ENCODE measurements at places on chromosomes 5 and 9.

DNA sequence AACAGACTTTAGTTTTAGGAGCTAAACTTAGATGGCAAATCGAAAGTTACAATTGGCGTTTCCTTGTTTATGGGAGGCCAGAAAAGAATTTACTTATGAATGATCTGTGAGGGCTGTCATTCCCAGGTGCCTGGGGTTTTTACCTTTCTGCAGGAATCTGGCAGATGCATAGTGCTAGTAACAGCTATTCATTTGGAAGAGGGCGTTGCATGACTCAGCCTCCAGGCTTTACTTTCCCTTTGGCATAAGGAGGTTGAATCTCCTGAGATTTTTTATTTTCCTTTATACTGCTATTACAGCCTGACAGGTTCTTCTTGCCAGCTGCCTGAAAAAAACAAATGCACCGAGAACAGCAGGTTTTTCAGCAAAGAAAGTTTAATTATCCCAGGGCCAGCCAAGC is 30.0 kb downstream of the CARD6 start:
- no peak for DNase-seq

- DNase-seq, result no peak
Observed at GRCh38 chr5:96195123-96195522, 233.5 kb upstream of the ELL2 start.

- no peak for DNase-seq
Observed at GRCh38 chr5:179607160-179607931, 16.1 kb downstream of the HNRNPH1 start.

DNA sequence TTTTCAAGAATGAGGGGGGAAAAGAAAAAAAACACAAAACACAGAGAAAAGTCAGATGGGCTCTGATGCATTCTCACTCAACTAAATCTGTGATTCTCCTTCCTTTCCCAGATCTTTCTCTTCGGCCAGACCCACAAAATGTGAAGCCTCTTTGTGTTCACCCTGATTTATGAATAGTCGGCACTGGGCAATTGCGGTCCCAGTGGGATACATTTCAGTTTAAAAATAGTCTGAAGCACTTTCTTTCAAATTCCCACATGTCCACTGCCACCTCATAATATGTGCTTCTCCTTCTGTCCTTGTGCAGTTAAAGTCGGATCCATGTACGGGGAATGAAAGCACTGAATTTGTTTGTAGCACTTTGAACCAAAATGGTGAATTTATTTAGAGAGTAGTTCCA is 995.4 kb upstream of the WWC1 start:
- DNase-seq, result no peak

GRCh38 chr5:14669975-14670374 is 5.5 kb downstream of the OTULIN start:
- DNase-seq, result no peak

GRCh38 chr5:39218482-39219402 is 621 bp downstream of the FYB1 start:
- no peak for DNase-seq

GRCh38 chr9:94879230-94879629 is 152.7 kb downstream of the AOPEP start:
- DNase-seq, result no peak

- DNase-seq, result no peak
Observed at GRCh38 chr5:168852329-168852728, 273.2 kb upstream of the PANK3 start.

GRCh38 chr9:137057545-137057944 is 3.7 kb upstream of the ENTPD2 start:
- no peak for DNase-seq

GRCh38 chr9:60545346-60545877 is 368.8 kb upstream of the SPATA31A5 start:
- no peak for DNase-seq

DNA sequence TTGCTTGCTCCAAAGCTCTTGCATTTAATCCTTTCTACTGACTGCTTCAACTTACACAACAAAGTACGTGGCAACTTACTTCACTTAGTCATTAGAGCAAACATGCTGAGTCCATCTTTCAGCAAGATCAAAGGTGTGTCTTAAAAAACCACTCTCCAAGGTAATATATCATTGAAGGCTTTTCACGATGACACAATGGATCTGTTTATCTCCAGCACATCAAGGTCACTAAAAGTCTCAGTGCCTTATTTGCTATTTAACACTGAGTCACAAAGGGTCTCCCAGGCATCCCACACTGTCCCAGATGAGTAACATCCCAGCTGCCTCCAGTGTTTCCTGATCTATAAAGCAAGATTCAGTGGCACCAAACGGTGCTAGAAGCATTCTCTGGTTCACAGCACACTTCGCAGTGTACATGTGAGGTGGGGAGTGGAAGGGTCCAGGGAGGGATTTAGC is 3.7 kb upstream of the CLK4 start:
- DNase-seq, result no peak

DNA sequence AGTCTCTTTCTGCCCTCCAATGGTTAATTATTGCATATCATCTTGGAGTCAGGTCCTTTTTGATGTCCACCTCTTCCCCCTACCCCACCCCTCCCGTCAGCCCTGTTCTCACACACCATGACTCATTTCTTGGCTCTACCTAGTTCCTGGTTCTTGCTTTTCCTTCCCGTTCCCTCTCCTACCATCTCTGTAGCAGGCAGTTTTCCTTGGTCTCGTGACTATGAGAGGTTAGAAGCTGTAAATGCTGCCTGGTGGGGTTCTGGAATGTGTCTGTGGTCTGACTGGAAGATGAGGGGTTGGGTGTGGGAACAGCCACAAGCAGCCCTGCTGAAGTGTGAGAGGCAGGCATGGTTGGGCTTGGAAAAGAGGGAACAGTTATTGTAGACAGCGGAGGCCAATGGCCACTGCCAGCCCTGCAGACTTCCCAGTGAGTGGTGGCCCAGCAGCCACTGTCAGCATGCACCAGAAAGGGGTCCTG is 18.2 kb downstream of the SLC22A5 start:
- DNase-seq, result no peak

DNA sequence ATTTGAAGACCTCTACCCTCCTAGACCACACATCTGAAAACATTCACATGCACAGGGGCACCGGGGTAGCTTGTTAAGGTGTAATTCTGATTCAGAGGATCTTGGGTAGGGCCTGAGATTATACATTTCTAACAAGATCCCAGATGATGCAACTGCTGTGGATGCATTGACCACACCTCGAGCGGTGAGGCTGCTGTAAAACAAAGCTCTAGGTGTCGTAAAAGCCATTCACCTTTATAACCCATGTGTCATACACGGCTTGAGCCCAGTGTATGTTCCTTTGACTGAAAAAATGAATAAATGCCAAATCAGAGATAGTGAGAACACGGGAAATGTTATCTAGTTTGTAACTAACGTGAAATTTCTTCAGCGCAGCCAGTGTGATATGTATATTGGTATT is 1578.2 kb upstream of the WWC1 start:
- no peak for DNase-seq

DNA sequence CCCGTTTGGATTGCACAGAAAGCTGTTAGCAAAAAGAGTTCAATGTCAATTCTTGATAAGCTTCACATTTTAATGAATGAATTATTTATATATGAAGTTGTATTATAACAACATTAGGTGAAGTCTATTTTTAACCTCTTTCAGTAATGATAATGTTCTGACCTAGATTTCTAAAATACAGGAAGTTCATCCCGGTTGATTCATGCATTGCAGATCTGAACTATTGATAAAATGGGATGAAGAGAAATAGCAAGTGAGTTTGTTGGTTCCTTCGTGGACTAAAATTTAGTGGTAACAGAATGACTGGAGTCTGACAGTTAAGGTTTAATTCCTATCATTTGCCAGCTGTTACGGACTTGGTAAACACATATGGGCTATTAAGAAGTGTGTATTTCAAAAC is 180.5 kb downstream of the PCSK1 start:
- no peak for DNase-seq

DNA sequence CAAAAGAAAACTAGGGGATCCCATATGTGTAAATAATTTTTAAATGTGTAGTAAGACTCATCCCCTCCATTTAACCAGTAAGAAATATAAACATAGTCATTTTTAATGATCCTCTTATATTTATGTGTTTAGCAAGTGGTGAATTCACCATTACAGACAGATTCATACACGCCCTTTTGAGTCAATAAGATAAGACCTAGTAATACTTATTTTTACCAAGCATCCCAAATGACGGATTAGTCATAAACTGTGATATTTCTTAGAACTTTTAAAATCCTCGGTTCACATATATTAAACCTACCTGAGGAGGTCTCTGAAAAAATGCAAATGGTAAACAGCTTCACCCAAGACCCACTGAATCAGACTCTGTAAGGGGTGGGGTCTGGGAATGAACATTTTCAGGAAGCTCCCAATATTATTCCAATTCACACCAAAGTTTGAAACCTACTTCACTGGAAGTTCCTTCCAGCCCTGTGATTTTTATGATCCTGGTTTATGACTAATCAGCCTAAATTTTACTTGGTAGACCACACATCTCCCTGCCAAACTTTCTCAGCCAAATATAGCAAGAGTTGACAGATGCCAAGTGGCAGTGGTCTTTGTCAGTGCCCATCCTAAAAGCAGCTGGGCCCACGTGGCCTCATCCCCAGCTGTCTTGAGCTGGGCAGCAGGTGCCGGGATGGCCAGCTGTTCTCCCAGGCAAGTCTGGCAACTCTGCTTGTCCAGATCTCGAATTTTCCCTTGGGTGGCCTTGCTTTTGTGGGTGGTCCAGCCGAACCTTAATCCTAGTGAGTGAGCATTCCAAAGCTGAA is 559.0 kb upstream of the RGMB start:
- DNase-seq, result no peak

DNA sequence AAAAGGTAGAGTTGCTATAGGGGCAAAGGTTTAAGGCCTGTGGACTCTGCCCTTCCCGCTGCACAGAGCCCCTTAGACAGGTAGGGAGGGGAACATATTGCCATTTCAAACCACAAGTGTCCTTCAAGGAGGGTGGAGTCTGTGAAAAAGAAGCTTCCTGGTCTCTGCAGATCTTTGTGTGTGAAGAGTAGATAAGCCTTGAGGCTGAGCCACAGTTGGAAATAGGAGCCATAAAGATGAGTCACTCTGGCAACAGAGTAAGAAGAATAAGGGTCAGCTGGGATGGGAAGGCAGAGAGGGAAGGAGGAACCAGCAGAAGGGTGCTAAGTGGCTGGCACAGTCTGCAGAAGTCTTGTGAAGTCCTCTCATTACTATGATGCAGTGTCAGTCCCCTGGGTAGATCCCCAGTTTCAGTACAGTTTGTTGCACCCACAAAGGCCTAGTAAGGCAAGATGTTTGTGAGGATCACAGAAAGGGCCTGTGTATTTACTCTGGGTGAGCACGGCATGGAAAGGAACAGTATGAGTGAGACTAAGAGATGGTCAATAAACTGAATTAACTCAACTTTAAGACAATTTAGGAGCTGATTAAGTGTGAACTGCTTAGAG is 18.1 kb downstream of the GRXCR2 start:
- DNase-seq, result no peak

DNA sequence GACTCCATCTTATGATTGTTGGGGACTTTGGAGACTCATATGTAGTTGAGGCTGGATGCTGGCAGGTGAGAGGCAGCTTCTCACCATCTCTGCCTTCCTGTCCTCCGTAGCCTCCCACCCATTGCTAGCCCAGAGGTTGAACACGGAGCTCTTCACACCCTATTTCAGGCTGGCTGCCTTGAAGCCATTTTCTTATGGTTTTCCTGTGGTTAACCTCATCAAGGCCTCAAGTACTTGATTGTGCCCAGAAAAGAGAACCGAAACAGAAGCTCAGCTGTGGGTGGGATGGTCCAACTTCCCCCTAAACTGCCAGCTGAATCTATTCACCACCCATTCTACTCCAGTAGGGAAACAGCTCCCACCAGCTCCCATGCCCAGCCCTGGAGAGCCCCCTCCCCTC is 102.9 kb downstream of the LIFR start:
- DNase-seq, result no peak

DNA sequence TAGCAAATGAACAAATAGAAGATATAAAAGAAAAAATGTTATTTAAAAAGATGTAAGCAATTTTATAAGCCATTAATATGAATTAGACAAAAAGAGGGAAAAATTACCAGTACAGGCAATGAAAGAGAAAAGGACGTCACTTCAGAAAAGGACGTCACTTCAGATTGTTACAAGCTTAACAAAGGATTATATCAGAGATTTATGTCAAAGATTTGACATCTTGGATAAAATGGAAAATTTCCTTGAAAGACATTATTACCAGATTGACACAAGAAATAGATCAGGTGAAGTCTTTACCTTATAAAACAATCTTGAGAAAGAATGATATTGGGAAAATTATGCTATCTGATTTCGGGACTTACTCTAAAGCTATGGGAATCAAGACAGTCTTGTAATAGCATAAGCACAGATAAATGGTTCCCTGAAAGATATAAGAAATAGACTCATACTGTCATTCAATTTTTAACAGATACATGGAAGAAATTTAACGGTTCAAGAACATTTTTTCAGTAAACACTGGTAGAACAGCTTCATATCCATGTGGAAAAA is 625.4 kb upstream of the EDIL3 start:
- no peak for DNase-seq

- no peak for DNase-seq
Observed at GRCh38 chr9:115369322-115369957, 251.5 kb upstream of the TNC start.

GRCh38 chr5:55429221-55429612 is 105.5 kb downstream of the PLPP1 start:
- DNase-seq, result no peak

- DNase-seq, result no peak
Observed at GRCh38 chr5:139822553-139823425, 27.2 kb downstream of the PSD2 start.

- no peak for DNase-seq
Observed at GRCh38 chr9:70954596-70955143, 166.8 kb downstream of the TRPM3 start.

DNA sequence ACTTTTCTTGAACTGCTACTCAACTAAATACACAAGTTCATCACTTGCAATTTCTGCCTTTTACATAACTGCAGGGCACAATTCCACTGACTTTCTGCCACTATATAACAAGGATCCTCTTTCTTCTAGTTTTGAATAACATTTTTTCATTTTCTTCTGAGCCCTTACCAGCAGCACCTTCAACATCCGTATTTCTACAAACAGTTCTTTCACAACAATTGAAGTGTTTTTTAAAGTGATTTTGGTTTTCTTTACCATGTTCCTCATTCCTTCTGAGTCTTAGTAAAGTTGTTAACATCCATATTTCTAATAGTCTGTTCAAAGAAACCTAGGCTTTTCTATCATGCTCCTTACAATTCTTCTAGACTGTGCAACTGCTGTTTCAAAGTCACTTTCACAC is 127.2 kb upstream of the PITX1 start:
- DNase-seq, result no peak

GRCh38 chr5:71652349-71652748 is 65.2 kb downstream of the MCCC2 start:
- no peak for DNase-seq

DNA sequence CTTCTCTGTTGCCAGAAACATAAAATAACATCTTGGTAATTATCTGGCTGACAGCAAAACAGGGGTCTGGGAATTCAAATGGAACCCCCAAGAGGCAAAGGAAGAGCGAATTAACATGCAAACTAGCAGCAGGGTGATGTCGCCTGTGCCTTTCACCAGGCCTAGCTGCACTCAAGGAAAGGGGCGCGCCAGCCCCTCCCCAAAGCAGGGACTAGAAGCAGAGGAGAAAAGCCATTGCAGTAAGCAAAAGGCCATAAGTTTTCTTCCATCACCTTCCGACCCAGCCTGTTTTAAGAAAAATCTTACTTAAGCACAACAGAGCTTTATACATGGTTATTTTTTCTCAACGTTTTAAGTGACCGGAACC is 539 bp downstream of the POC5 start:
- peak; percentile 6 for DNase-seq

- no peak for DNase-seq
Observed at GRCh38 chr9:126723807-126724172, 81.0 kb upstream of the ZBTB43 start.
